Peyer's patch (tissue), 4 donors: ENCODE measurements at places on chromosomes 2 and 18. TPM values are rescaled to one million over a fixed set of nuclear protein-coding genes. Genes with fewer than 3 reads are reported as not detected.

- DNase-seq = no peak
- H3K4me3 ChIP-seq = no peak overlapping the region
- no peaks in the 10 kb centered on the region for H3K36me3 ChIP-seq
- H3K4me1 ChIP-seq = no peaks in the 10 kb centered on the region
Measured at GRCh38 chr18:31880186-31880898, 62.6 kb downstream of the TRAPPC8 start.

- no peaks in the 10 kb centered on the region for H3K27me3 ChIP-seq
- H3K27ac ChIP-seq = no peak overlapping the region
- no peak for DNase-seq
- no peaks in the 10 kb centered on the region for H3K36me3 ChIP-seq
- no peak overlapping the region for H3K4me3 ChIP-seq
Measured at GRCh38 chr2:134271758-134272157, 17.9 kb downstream of the MGAT5 start.

ALS2 gene
- total RNA-seq = 33.8 TPM

SKA1 gene
- 0.66 TPM for total RNA-seq

BOK gene
- 16.5 TPM for total RNA-seq

MEP1B gene
- total RNA-seq = 1,014 TPM
